GM23338 (cell line): ENCODE measurements at places on chromosomes 6 and 20. TPM values are rescaled to one million over a fixed set of nuclear protein-coding genes. Genes with fewer than 3 reads are reported as not detected.

- DNase-seq: peak; percentile 89
Measured at GRCh38 chr6:18823782-18824386, 436.7 kb downstream of the RNF144B start.

- DNase-seq: peak; percentile 47
Measured at GRCh38 chr6:166286839-166287271, 21.3 kb downstream of the PRR18 start.

DNA sequence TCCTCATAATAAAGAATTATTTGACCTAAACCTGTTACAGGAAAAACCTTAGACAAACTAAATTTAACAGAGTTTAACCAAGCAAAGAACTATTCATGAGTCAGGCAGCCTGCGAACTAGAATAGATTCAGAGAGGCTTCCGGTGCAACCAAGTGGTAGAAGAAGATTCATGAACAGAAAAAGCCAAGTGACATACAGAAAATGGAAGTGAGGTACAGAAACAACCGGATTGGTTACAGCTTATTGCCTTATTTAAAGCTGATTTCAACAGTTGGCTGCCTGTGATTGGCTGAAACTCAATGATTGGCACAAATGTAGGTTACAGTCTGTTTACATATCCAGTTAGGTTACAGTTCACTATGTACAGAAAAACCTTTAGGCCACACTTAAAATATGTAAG, 10.1 kb downstream of the PPP1R3G start:
- DNase-seq: no peak

GRCh38 chr20:64193058-64193457, 28.8 kb downstream of the MYT1 start:
- DNase-seq: no peak

DNA sequence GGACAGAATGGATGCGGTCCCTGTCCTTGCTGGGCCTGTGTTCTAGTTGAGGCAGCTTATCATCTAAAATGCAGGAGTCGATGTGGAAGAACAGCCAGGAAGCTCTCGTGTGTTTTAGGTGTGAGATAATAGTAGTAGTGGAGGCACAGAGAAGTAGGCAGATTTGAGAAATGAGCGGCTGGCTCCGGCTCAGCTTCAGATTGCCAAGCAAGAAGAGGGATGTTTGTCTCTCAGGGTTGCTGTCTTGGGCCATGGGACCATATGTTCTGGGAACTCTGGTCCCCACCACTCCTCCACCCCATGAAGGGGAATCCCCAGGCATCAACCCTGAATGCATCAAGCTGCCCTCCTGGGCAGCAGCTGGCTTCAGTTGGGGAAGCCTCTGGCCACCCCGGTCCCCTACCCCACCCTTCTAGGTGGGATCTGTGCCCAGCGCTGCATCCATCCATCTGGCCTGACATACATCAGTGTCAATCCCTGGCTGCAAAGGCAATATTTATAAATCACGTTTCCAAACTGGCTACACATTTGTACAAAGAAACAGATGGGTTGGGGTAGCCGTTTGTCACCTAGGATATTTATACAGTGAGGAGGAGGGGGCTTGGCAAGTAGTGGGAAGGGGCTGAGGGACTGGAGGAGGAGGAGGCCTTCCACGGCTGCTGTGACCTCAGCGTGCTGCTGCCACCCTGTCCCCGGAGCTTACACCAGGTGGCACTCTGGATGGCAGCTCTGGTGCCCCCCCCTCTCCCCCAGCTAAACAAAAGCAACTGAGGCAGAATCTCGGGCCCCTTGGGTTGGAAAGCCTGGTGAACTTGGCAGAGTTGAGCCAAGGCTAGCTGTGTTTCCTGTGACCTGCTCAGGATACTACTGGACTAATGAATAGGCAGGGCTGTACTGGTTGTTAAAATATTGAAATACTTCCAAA, 64.4 kb downstream of the CD40 start:
- DNase-seq: no peak

DNA sequence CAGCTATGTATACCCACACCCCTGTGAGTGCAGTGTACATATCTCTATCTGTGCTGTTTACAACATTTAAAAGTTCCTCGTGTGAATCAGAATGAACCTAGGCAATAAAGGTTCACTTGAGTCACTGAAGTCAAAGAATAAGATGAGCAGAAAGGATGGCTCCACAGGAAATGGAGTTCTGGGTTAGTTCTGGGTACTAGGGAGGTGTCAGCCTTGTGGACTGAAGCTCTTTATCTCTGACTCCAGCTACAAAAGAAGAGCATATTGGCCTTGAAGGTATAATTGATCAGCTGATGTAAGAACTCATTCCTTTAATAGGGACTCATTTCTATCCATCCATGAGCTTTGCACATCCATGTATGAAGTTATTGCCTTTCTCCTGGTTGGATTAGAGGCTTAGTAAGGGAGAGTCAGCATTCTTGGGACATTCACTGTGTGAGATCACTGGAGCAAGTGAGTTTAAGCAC, 73.9 kb upstream of the BACH2 start:
- no peak for DNase-seq

GRCh38 chr6:168303982-168304751, 15.4 kb downstream of the DACT2 start:
- no peak for DNase-seq

DNA sequence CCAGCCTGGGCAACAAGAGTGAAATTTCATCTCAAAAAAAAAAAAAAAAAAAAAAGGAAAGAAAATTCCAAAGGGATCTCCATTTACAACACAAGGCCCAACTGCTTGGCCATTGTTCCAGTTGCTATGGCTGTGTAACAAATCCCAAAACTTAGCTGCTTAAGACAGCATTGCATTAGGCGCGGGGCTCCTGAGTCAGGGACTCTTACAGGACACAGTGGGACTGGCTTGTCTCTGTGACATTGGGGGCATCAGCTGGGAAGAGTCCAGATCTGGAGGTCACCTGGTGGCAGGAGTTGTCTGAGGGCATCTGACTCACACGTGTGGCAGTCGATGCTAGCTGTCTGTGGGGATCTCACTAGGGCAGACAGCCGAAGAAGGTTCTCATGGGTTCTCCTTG, 35.6 kb downstream of the TTLL9 start:
- DNase-seq: peak; percentile 85

The CLVS2 gene
- total RNA-seq: 0.27 and 0.66 TPM in 2 replicates

The OGFR gene
- 48.8 and 50.6 TPM in 2 replicates for total RNA-seq

The TUBE1 gene
- 24.7 and 27.7 TPM in 2 replicates for total RNA-seq
